SW 1271 (cell line): ENCODE measurements at places on chromosomes 5 and 9.
A peak's percentile ranks its signal among the peaks of the same experiment; 100 is the strongest.

GRCh38 chr5:168327019-168327421, 35.6 kb downstream of the WWC1 start:
- no peak for DNase-seq

DNA sequence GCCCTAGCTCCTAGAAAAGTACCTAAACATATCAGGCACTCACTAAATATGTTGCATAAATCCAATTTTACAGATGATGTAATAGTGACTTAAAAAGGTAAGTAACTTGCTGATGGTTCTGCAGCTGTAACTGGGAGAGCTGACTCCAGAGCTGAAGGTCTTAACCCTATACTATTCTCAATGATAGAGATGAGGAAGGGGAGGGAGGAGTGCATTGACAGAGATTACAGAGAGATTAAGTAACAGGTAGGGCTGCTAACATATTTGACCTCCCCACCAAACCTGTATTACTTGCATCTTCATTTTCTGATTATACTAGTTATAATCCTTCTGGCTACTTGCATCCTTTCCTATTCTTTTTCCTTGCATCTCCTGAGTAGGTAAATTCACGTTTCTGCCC, 255.4 kb upstream of the EFNA5 start:
- no peak for DNase-seq

DNA sequence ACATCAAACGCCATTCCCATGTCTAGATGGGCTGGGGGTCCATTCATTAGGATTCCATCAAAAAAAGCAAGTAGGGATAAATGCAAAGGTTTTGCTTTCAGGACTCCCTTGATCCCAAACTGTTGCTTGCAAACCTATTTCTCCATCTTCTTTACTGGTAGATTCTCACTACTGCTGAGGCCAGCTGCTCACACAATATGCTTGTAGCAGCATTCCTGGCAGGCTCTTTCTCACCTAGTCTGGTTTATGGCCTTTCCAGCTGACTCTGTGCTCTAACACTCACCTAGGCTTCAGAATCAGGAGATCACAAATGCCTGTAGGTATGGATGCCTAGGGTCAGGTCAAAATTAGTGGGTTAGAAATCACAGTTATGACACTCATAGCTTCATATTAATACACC, 274.7 kb downstream of the GABRB2 start:
- DNase-seq = no peak

- DNase-seq = no peak
Measured at GRCh38 chr9:14192556-14192955, 121.4 kb downstream of the NFIB start.

GRCh38 chr5:133041910-133042309, 9.9 kb upstream of the HSPA4 start:
- no peak for DNase-seq

DNA sequence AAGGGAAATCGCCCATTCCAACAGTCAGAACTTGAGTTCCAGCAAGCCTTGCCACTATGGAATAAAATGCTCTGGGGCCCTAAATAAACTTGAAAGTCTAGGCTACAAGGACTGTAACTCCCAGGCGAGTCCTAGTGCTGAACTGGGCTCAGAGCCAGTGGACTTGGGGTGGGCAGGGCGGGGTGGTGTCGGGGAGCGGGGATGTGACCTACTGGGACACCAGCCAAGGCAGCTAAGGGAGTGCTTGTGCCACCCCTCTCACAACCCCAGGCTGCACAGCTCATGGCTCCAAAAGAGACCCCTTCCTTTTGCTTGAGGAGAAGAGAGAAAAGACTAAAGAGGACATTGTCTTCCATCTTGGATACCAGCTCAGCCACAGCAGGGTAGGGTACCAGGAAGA, 61.5 kb downstream of the MEIKIN start:
- no peak for DNase-seq

DNA sequence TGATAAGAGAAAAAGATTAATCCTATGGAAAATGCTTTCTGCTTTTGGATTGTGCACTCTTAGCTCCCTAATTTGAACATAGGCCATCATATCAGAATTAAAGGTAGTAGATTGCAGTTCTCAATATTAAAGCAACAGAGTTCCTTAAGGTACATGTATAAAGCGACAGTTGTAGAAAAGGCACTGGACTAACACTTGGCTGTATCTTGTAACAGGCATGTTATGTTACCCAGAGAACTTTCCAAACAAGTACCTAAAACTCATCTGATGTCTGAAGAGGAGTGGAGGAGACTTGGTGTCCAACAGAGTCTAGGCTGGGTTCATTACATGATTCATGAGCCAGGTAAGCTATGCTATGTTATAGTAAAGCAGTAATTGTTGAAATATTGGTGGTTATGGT, 3.3 kb upstream of the SECISBP2 start:
- DNase-seq = peak; percentile 9

GRCh38 chr5:151357097-151357496, 9.7 kb upstream of the SLC36A2 start:
- DNase-seq = no peak

DNA sequence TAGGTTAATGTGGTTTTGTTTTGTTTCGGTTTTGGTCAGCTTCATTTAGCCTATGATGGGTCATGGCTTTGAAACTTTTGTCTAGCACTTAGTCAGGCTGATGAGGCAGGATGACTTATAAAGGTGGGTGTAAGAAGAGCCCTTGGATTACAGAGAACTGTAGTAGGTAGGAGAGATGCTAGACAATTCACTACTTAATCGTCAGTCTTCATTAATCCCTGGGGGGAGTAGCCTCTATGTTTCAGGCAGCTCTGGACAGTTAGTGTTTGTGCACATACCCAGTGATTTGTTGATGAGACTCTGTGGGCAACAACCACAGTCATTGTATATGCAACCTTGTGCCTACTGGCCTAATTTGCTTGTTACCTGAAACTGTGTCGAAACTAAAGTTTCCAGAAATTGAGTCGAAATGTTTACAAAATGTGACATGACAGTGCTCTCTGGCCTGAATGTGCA, 113.3 kb downstream of the MTREX start:
- no peak for DNase-seq

DNA sequence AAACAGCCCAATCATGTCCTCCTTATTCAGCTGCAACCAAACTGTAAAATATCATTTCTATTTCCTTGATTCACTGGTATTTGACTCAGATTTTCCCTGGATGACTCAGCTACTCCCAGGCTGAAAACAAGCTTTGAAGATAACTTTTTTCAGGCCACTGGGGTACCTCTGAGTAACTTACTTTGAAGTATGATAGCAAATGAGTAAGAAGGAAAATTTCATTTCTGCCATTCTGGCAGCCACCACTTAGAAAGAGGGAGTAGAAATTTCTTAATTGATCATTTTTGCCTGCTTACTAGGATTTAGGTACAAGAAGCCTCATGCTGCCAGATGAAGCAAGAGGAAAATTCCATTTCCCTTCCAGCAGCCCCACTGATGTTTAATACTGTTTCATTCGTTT, 247.4 kb downstream of the PRELID2 start:
- DNase-seq = peak; percentile 43

DNA sequence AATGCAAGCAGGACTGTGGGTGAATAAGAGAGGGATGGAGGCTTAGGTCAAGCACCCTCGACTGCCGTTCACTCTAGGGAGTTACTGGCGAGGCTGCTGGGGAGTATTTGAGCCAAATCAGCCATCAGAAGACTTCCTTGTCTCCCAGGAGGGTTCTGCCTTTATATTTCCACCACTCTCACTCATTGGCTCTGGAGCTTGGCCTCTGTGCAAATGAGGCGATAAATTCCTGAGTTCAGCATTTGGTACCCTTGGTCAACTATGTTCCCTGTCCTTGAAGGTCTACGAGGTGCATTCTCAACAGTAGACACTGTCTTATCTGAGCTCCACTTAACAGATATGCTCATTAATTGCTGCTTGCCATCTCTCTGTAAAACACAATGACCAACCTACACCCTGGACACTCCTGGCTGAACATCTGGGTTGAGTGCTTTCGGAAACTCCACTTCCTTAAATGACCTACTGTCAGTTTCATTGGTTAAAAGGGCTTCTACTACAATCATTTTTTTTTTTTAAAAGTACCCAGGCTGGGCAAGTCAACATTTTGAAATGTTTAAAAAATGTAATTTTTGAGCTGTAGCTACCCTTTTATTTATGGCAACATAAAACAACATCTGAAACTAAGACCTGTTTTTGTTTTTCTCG, 153.2 kb downstream of the NTRK2 start:
- no peak for DNase-seq

GRCh38 chr9:126093771-126094170, 232.9 kb upstream of the MVB12B start:
- DNase-seq = no peak

DNA sequence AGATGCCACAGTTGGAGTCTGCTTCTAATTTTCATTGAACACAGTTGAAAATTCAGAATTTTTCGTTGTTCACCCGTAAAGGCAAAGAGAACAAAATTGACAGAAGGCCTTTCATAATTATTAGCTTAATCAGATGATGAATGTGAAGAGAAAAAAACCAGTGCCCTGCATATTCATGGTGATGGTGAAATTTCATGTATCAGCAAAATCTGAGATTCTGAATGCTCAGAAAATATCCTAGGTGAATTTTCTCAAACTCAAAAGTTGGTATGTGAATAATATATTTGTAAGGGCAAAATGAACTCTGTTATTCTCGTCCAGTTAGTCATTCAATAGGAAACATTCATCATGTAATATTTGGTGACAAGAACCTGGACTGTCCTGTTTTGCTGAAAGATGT, 135.9 kb upstream of the DHFR start:
- no peak for DNase-seq

- DNase-seq = no peak
Measured at GRCh38 chr5:154223320-154223719, 32.8 kb downstream of the GALNT10 start.
